Activated CD4-positive, alpha-beta T cell treated with anti-CD3 and anti-CD28 coated beads, Interleukin-2, amount 10 ng/mL, durations not matched to agents 7 days and 5 days (primary cell): ENCODE measurements at places on chromosomes 11 and 22.
A peak's percentile ranks its signal among the peaks of the same experiment; 100 is the strongest.

DNA sequence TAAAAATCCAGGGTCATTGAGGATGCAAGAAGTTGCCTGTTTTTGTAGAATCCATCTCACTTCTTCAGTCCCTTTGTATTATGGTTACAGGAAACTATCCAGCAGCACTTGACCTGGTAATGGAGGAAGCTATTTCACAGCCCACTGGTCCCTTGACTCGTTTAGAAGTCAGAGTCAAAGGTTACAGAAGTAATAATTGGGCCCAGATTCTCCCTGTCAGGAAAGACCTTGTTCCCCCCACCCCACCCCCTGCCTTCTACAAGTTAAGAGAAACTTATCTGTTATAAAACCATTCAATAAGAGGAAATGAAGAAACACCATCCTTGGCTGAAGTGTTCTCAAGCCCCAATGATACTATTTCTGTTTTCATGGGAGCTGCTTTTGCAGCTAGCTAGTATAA is 65.8 kb downstream of the CSTPP1 start:
- no peak for DNase-seq

DNA sequence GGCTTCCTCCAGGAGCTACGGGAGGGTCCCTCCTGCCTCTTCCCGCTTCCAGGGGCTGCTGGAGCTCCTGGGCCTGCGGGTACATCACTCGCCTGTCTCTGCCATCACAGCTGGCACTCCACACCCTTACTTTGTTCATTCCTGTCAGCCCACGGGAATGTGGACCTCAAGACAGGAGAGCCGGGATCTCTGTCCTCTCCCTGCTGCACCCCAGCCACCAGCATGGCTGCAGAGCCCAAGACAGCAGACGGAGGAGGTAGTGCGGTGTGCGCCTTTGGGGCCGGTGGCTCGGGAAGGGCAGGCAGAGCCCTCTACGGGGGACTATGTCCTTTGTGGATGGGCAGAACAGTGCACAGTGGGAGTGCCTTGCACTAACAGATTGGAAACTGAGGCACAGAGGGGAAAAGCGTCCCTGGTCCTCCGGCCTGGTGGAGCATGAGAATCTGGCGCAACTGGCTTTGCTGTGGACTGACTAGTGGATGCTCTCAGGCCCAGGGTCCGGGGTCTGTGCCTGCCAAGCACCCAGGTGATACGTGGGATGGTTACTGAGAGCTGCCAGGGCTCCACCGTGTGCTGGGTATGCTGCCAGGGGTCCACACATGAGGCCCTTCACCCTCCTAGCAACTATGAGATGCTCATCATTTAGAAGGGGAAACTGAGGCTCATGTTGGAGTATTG is 47.3 kb downstream of the IGF2 start:
- DNase-seq = no peak

- DNase-seq = no peak
Measured at GRCh38 chr22:43239193-43239780, 52.4 kb upstream of the TTLL12 start.

- DNase-seq = no peak
Measured at GRCh38 chr11:76653674-76654284, 16.8 kb downstream of the LRRC32 start.

- DNase-seq = no peak
Measured at GRCh38 chr22:45686004-45686403, 14.4 kb downstream of the ATXN10 start.

- DNase-seq = peak; percentile 78
Measured at GRCh38 chr22:40533712-40534378, 102.7 kb downstream of the MRTFA start.

GRCh38 chr11:88164320-88164719 is 10.9 kb downstream of the RAB38 start:
- no peak for DNase-seq

DNA sequence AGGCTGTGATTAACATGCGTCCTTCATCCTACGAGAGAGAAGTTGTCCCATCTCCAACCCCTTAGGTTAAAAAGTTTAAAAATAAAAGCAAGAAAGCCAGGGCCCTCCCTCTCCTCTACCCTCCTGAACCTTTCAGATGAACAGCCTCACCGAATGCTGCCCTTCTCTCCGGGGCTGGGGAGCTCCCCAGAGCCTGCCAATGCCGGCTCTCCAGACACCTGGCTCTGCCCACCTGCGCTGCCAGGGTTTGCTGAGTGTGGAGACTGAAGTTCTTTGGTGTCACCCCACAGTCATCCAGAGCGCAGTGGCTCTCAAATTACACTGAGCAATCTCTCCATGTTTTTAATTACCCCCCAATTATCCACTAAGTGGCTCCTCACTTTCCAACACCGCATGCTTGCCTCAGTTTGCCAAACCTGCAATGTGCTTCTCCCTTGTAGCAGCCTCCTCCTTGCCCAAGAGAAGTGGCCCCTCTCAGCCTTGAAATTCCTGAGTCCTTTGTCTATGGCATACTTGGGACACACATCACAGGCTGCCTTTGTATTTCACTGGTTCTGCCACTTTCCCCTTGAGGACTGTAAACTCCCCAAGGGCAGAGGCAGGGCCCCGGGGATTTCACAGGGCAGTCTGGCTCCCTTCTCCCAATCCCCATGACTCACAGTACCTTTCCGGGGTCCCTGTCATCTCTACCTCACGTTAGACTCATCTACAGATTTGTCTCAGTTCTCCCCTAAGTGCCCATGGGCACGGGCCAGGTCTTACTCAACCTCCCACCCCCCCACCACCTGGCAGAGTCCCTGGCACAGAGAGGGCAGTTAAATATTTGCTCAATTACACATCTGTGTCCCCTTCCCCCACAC is 2.0 kb downstream of the MYH9 start:
- DNase-seq = peak; percentile 40

DNA sequence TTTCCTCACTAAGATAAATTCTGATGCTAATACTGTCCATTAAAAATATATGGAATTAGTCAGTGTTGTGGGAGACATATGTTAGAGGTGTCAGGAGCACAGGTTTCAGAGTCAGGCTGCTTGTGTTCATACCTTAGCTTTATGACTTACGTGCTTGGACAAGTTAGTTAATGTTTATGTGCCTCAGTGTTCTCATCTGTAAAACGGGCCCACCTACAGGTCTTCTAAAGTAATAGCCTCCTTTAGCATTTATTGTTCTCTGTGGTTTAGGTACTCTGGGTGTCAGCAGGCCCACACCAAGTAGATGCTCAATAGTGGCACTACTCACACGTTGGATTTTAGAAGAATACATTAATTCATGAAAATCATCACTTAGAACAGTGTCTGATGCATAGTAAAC is 308.7 kb upstream of the ZC3H12C start:
- no peak for DNase-seq

- no peak for DNase-seq
Measured at GRCh38 chr22:45127866-45128265, 35.9 kb upstream of the NUP50 start.

DNA sequence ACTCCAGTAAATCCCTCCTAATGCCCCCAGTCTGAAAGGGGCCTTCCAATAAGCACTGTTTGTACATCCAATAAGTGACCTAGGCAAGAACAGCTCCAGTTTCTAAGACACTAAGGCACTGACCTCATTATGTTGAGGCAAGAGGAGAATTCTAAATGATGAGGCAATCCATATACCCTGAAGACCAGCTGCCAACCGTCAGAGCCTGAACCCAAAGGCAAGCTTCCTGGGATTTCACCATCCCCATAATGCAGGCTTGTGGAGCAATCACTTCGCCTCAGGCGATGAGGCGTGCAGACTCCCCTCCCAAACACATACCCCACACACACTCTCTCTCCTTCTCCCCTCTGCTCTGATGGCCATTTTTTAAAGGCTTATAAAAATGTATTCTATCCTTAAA is 49.5 kb downstream of the LGR4 start:
- DNase-seq = no peak

GRCh38 chr11:44817207-44817949 is 90.6 kb downstream of the TSPAN18 start:
- DNase-seq = no peak

DNA sequence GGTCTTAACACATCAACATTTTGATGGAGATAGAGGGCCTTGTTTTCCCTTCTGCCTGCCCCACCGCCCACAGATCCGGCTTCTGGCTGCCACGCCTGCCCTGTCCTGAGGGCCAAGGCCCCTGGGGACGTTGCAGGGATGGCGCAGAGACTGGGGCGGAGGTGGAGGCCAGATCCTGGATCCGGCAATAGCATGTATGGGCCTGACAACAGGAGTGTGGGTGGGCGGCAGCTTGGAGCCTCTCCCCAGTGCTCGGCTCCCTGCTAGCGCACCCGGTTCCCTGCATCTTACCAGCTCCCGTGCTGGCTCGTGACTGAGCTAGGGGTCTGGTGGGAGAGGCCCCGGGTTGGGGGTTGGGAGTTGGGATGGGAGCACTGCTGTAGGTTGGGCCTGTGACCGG is 95.6 kb downstream of the ZBTB16 start:
- no peak for DNase-seq

- DNase-seq = no peak
Measured at GRCh38 chr11:17699147-17700114, 19.9 kb upstream of the MYOD1 start.

DNA sequence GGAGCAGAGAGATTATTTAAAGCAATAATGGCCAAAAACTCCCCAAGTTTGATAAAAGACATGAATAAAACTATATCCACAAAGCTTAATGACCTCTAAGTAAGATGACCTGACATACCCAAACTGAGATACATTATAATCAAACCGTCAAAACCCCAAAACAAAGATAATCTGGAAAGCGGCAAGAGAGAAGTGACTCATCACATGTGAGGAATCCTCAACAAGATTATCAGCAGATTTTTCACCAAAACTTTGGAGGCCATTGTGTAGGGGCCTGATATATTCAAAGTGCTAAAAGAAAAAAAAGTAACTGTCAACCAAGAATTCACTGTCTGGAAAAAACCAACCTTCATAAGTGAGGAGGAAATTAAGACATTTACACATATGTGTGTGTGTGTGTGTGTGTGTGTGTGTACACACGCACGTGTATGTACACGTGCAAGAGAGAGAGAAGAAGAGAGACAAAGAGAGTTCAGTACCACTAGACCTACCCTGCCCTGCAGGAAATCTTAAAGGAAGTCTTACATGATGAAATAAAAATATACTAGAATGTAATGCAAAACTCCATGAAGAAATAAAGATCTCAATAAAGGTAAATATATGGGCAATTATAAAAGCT is 752.4 kb downstream of the NELL1 start:
- no peak for DNase-seq

GRCh38 chr11:57656885-57657193 is 723 bp upstream of the CLP1 start:
- no peak for DNase-seq

DNA sequence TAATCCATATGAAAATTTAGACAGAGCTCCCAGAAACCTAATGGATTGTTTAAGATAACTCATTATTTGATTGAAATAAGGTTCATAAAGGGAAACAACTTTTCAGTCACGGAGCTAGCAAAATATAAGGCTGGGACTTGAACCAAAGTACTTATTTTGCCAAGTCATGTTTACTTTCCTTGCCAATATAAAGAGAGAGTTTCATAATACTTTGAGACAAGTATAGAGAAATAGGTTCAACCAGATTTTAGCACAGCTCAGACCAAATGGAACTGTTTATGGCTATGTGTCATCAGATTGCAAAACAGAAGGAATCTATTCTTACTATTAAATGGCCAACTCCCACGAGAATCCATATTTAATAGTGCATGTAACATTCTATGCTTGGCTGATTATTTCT is 1517.5 kb upstream of the TENM4 start:
- DNase-seq = no peak

- no peak for DNase-seq
Measured at GRCh38 chr11:57294225-57295131, 30.3 kb downstream of the TNKS1BP1 start.

- no peak for DNase-seq
Measured at GRCh38 chr11:27648840-27649239, 51.4 kb downstream of the BDNF start.

- DNase-seq = peak; percentile 44
Measured at GRCh38 chr11:113896156-113896879, 8.3 kb upstream of the HTR3B start.

DNA sequence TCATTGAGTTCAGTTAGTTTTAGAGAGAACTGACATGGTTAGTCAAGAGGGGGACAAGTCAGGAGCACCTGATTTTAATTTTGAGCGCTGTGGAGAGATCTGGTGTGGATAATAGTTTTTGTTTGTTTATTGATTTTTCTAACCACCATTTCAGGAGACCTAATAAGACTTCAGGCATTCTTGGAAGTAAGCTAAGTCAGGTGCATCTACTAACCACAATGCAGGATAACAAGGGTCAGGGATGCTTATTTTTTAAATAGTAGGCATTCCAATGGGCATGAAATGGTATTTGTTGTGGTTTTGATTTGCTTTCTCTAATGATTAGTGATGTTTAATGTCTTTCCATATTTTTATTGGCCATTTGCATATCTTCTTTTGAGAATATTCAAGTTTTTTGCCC is 212.1 kb downstream of the NAV2 start:
- no peak for DNase-seq

DNA sequence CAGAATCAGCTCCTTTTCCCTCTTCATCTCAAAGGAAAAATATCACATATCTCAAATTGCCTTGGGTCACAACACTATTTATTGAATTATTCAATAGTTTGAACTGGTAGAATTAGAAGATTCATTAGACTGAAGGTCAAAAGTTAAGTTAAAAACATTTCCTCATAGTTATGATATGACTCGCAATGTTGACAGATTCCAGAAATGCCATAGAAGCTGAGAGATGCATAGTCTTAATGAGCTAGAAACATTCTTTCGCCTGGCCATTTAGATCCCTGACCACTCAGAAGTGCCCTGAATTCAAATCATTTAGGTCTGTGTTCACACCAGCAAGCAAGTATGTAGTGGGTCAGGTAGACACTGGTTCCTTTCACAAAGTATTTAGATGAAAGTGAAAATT is 44.4 kb downstream of the FAT3 start:
- no peak for DNase-seq

DNA sequence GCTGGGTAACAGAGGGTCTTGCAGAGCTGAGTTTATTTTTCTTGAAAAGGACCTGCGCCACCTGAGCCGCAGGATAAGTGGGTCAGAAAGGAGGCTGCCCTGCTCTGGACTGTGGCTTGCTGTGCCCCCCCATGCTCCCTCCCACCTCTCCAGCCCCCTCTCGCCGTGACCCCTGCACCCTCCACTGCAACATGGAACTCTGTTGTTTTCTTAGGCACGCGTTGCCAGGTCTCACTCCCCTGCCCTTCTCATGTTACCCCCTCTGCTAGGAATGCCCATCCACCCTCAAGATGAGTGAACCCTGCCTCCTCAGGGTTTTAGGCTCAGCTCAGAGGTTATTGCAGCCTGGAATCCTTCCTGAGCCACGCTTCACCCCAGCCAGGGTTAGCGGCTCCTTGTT is 10.8 kb downstream of the ETS1 start:
- DNase-seq = no peak
